Right kidney (tissue), 9 donors: ENCODE measurements at places on chromosomes 13 and 19.

DNA sequence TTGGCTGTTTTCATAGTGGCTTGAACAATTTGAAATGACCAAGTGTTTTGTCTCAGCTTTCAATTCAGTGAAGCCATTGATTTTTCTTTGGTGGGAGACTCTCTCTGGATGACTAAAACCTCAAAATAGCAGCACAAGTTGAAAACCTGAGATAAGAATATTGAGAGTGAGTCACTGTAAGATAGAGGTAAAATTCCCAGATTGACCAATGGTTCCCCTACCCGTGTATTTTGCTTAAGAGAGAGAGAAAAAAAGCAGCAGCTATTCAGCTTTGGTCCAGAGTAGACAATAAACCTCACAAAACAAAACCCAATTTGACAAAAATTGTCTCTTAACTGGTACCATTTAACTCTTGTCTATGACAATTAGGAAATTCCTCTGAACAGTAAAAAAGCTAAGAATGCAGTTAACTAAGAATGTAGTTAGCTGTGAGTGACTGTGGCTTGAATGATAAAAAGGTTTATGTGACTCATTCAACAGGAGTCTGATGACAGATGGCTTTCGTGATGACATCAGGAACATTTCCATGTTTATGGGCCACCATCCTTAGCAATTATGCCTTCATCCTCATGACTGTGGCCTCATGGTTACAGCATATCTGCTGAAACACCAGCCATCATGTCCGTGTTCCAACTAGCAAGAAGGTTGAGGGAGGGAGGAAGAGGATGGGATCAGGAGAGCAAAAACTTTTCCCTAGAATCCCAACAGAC lies 356.9 kb downstream of the NDFIP2 start:
- DNase-seq = no peak

- DNase-seq = peak; percentile 20
Observed at GRCh38 chr13:100646030-100646673, 28.4 kb downstream of the TMTC4 start.

DNA sequence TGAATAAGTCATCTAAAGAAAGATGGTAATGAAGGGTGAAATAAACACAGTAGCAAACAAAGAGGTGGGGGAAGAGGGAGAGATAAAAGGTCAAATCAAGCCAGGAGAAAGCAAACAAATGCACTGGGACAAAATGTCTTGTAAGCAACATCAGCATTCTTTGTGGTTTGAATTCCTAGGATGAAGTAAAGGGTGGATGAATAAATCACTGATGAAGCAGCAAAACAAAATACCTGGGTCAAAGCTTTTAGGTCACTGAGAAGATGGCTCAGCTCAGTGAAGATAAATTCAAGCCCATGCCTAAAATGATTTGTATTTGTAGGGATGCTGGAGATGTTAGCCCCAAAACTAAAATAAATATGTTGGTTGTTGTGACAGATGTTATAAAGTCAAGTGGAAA lies 86.5 kb upstream of the FBXL3 start:
- no peak for DNase-seq

DNA sequence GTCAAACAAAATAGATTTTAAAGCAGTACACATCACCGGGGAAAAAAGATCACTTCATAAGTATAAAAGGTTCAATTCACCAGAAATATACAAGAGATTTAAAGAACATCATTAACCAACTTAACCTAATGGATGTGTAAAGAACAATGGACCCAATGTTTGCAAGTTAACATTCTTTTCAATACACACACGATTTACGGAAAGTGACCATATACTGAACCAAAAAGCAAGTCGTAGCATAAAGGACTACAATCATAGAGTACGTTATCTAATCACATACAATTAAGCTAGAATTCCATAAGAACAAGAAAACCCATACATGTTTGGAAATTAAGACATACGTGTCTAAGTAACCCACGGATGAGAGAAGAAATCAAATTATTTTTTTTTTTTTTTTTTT lies 9.6 kb downstream of the TGDS start:
- DNase-seq = no peak

- DNase-seq = peak; percentile 83
Observed at GRCh38 chr19:6736169-6736916, 1.0 kb downstream of the GPR108 start.

DNA sequence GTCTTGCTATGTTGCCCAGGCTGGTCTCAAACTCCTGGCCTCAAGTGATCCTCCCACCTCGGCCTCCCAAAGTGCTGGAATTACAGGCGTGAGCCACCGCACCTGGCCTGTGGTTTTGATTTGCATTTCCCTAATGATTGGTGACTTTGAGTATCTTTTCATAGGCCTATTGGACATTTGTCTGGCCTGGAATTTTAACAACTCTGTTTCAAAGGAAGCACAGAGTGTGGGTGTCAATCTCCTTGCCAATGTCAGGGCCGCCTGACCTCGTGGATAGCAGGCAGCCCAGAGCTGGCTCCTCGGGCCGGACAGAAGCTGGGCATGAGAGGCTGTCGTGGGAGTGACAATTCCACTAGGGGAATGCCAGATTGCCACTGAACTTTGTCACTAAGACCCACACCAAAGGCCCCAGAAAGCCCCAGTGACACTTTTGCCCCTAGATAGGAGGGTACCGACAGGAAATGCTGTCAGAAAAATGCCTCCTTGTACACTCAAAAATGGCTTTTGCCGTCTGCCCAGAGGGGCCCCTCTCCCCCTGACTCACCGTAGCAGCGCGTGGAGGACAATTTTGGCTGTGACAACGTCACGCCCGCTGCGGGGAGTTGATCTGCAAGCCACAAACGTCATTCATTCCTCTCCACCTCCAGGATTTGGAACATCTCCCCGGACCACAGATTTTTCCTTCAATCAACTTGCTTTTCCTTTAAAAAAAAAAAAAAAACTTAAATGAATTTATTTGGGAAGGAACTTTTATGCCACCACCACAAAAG lies 11.7 kb upstream of the ADGRE5 start:
- DNase-seq = no peak

DNA sequence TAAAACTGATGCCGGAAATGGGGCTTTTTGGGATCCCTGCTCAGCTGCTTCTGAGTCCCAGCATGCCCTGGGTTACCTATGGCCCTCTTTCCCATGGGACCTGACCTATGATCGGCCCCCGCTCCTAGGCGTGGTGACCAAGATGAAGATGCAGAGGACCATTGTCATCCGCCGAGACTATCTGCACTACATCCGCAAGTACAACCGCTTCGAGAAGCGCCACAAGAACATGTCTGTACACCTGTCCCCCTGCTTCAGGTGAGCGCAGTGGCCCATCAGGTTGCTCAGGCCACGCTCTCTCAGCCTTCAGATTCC lies 1.5 kb downstream of the RPS11 start:
- DNase-seq = no peak

GRCh38 chr13:29855784-29856183 lies 5.4 kb upstream of the UBL3 start:
- DNase-seq = no peak

- DNase-seq = peak; percentile 38
Observed at GRCh38 chr13:35978607-35979316, 152.4 kb downstream of the DCLK1 start.

DNA sequence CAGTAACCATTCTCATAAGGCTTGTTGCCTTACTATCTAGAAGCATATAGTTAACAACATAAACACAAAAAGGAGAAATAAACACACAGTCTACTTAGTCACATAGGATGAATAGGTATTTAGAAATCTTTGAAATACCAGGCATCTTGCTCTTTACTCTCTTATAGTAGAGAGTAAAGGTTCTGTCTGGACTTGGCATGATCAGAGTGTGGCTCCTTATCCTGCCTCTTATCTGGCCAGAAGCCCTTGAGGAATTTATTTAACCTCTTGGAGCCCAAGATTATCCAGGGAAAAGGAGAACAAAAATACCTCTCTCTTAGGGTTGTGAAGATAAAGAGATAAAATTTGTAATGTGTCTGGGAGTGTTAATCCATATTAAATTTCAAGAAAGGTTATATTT lies 100.2 kb upstream of the MBNL2 start:
- DNase-seq = no peak

DNA sequence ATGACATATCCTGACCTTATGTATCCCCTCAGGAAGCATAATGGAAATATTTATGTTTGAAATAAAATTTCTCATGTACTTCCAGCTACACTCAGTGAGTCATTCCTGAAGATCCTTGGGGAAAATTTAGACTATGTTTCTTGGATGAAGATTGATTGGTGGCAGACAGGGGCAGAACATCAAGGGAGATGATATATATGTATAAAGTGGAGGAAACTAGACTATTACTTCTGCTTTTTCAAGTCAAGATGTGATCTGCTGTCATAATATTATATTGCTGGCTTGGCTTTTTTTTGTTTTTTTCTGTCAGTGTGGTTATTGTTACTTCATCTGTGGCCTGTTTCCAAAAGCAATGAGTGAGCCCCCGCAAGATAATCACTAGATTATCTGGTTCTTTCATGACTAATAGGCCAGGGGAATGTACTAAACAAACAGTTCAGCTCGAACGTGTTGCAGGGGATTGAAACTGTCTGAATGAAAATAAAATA lies 87.2 kb upstream of the TNFSF11 start:
- DNase-seq = no peak

DNA sequence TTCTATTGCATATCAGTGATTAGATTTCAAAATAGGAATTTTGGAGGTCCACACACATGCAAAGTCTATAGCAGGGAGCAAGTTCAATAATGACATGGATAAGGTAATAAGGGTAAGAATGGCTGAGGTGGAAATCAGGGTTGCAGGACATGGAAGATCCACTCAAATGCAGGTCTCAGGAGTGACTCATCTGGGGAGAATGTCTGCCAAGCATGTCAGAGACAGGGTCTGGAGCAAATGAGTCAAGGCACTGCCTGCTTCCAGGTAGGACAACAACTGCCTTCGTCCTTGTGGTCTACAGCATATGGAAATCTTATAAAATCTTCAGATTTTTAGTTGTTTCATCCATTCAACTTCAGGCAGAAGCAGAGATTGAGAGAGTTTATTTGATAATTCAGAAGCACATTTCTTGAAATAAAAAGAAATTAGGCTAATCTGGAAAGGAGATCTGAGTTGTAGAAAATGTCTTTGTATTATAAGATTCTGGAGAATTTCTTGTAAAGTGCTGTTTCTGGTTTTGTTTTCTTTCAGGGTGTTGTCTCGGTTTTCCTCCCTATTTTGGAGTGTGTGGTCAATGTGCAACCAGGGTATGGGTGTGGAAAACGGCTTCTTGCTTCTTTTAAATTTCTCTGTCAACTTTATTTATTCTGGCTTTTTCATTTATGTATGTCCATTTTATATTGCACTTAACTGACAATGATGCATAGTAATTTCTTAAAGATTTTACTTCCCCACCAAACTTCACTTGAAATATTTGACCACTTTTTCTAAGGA lies 748.8 kb downstream of the LIG4 start:
- no peak for DNase-seq

DNA sequence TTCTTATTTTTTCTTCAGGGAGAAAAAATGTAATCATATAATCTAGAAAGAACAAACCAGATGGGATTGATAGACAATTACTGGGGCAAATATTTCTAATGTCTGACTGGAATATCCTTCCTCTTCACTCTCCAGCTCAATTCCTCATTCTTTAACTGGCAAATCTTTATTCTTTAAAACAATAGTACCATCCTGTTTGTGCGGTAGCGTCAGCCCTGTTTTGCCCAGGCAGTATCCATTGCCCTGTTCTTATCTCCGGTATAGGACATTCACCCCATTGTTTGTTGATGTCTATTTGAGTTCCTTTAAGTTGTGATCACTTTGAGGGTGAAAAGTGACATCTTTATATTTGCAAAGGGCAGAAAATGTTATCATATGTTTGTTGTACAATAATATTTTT lies 185.4 kb downstream of the POSTN start:
- DNase-seq = no peak

- DNase-seq = no peak
Observed at GRCh38 chr13:52447354-52447753, 3.1 kb downstream of the VPS36 start.

- no peak for DNase-seq
Observed at GRCh38 chr19:43479961-43480561, 14.7 kb upstream of the LYPD3 start.

GRCh38 chr19:1245494-1246264 lies 2.7 kb upstream of the MIDN start:
- peak; percentile 66 for DNase-seq

DNA sequence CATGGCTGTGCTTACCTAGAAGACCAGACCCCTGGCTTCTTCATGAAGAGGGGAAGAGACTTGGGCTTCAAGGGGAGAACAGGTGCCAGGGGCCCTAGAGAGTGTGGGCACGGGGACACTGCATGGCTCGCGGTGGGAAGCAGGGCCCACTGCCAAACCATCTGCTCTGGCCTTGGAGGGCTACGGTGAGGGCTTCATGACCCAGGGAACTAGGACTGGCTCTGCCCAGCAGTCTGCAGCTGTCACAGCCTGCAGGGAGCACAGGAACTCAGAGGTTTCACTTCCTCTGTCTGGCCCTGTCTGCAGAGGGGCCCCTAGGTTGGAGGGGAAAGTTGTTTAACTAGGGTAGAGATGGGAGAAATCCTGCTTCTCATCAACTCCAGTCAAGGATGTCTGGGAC lies 4.3 kb downstream of the ERCC1 start:
- no peak for DNase-seq

GRCh38 chr13:99264051-99264450 lies 5.9 kb upstream of the GPR18 start:
- no peak for DNase-seq

GRCh38 chr13:84896128-84896527 lies 903.1 kb downstream of the SLITRK6 start:
- DNase-seq = peak; percentile 25
